ENCODE measurements at places on chromosomes 2 and 18. TPM values are rescaled to one million over a fixed set of nuclear protein-coding genes. Genes with fewer than 3 reads are reported as not detected.

Gene POMC
- total RNA-seq: 7.8 TPM

Gene TTR
- 0.35 TPM for total RNA-seq

Gene SERPINB11
- total RNA-seq: not detected

Gene ARHGAP25
- total RNA-seq: 10.8 TPM

Gene SERPINB12
- total RNA-seq: not detected

Gene CNNM4
- total RNA-seq: 12.1 TPM

Gene PNO1
- total RNA-seq: 11.7 TPM

Gene AGXT
- total RNA-seq: not detected

Gene SP140
- 0.47 TPM for total RNA-seq

Gene IFIH1
- total RNA-seq: 7.6 TPM

Gene UGT1A6
- total RNA-seq: 3.4 TPM

Gene CFAP65
- 0.23 TPM for total RNA-seq

Gene SPHKAP
- total RNA-seq: 6.2 TPM

Gene INHBB
- 0.82 TPM for total RNA-seq

Gene DCDC2C
- total RNA-seq: 0.93 TPM

Gene FTCDNL1
- 1.8 TPM for total RNA-seq

Gene LRP2
- total RNA-seq: 203 TPM

Gene CNDP2
- total RNA-seq: 163 TPM

Gene PLB1
- 2.6 TPM for total RNA-seq

Gene DLX1
- total RNA-seq: 0.23 TPM

Gene SAG
- not detected for total RNA-seq

Gene TACR1
- total RNA-seq: 0.82 TPM

Gene CMPK2
- total RNA-seq: 7.6 TPM

Gene PTPRM
- total RNA-seq: 110 TPM

Gene REG3G
- not detected for total RNA-seq

Gene PLEKHH2
- 67.0 TPM for total RNA-seq

Gene RESP18
- not detected for total RNA-seq

Gene TUBB8B
- total RNA-seq: not detected

Gene UPP2
- total RNA-seq: 2.4 TPM

Gene FOXD4L1
- total RNA-seq: 0.12 TPM

Gene ATOH8
- 24.5 TPM for total RNA-seq

Gene CDK5R2
- 0.12 TPM for total RNA-seq

Gene REG3A
- total RNA-seq: not detected

Gene ST3GAL5
- 19.4 TPM for total RNA-seq

Gene DYNAP
- not detected for total RNA-seq

All from metanephros (tissue), 2 donors.